ENCODE measurements at places on chromosomes 4 and X.

DNA sequence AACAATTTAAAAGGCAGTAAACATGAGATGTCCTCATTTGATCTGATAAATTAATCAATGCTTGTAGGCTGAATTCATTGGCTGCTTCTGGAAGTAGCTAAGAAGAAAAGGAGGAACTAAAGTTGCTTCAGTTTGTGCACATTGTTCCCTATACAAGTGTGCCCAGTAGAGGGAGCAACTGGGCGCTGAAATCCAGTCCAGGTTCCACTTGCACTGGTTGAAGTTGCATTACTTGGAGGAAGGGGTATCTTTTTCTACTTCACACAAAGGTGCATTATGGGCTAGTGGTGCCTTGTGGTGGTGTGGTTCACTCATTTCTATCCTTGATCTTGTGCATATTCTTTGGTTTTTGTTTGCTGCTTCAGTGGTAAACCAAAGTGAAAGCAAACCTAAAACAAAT lies 67.9 kb upstream of the SOX3 start:
- no peak for DNase-seq

- DNase-seq = no peak
Observed at GRCh38 chr4:168791376-168791775, 218.7 kb downstream of the CBR4 start.

- no peak for DNase-seq
Observed at GRCh38 chrX:106588801-106589200, 23.0 kb upstream of the RADX start.

DNA sequence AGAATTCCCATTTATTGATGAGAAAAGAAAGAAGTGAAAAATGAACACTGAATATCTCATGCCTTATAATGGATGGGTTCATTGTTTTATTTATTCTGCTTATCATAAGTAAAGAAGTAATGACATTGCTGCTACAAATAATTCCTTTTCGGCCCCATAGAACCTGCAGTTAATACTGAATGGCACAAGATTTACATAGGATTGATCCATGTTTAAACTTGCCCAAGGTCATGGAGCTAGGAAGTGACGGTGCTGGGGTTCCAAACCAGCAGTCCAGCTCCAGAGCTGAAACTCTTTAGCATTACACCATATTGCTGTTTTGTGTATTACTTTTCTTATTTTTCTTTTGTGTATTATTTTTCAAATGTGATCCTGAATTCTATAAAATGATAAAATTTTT lies 30.2 kb upstream of the PRSS48 start:
- no peak for DNase-seq

DNA sequence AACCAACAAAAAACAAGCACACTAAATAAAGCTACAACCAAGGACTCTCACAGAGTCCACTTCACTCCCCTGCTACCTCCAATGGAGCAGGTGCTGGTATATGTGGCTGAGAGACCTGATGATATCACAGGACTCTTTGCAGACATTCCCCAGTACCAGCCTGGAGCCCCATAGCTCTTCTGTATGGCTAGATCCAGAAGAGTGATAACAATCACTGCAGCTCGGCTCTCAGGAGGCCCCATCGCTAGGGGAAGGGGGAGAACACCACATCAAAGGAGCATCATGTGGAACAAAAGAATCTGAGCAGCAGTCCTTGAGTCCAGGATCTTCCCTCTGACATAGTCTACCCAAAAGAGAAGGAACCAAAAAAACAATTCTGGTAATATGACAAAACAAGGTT lies 237.1 kb upstream of the TLL1 start:
- DNase-seq = no peak

GRCh38 chr4:169791062-169791461 lies 33.3 kb upstream of the HPF1 start:
- no peak for DNase-seq
